ENCODE measurements at places on chromosomes 4 and X.
A peak's percentile ranks its signal among the peaks of the same experiment; 100 is the strongest.

GRCh38 chrX:39456894-39457604 is 640.7 kb downstream of the BCOR start:
- DNase-seq: no peak

- peak; percentile 82 for DNase-seq
Measured at GRCh38 chr4:78784236-78784865, 8.2 kb downstream of the BMP2K start.

DNA sequence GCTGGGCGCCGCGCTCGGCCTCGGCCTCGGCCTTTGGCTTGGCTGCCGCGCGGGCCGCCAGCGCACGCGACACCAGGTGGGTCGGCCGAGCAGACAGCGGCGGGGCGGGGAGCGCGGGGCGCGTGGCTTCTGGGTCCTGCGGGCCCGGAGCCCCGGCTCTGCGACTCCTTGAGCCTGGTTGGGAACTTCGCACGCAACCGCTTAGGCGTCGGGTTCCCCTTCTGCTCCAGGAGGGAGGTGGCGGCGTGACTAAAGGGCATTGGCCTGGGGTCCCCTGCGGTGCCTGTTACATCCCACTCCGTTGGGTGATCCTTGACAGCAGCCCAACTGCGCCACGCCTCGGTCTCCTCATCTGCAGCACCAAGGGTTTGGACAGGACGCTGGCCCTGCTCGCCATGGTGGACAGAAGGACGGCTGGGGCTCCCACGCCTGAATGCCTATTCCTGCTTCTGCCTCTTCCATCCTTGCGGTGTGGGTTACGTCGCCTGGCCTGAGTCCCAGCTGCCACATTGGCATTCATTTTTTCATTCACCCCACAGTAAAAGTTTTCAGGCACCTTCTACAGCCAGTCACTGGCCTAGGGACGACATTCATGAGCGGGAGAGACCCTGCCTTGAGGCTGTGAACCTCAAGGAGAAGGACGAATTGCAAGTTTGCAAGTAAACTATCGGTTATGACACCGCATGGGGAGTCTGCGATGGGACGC is 631 bp downstream of the EVC start:
- DNase-seq: peak; percentile 55

DNA sequence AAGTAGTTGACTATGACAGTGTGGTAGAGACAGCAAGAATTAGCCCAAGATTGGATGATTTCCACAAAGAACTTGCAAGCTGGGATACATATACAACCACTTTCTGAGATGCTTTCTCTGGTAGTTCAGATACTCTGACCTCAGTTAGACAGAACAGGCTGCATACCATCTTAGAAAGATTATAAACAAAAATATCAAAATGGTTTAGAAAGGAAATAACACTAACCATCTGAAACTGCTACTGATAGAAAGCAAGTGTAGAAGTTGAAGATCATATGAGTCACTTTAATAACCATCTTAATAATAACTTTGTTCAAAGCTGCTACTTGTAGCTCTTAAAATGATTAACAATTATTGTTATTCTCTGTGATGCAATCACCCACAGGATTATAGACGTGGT is 255.4 kb upstream of the TTC29 start:
- peak; percentile 21 for DNase-seq

DNA sequence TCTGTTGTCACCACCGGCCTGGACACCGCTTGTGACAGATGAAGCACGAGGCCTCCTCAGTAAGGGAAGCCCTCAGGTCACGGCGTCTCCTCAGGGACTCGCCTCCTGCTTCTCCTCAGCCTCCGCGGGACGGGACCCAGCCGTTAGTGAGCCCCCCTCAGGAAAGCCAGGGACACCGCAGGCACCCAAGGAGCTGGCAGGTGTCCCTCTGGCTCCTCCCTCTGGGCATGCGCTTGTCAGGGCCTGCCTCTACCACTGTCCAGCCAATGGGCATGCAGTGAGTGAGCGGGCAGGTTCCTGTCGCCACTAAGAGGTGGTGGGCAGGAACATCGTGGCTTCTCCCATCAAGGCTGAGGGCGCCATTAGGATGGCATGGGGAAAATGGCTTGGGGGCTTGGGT is 23.5 kb upstream of the CT55 start:
- no peak for DNase-seq

Data from EL (cell line).